ENCODE measurements at places on chromosomes 1 and 21.

DNA sequence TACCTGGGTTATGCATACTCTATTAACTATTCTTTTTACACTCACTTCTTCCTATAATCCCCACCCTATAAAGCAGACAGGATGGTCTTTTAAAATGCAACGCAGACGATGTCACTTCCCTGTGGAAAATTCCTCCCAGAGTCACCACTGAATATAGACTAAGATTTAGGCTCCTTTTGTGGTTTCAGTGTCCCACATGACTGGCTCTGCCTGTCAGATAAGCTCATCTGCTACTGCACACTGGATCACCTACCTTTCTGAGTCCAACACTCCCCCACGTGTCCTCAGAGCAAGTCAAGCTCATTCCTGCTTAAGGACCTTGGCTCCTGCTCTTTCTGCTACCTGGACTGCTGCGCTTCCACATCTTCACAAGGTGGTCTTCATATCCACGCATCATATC lies 73.0 kb upstream of the SIPA1L2 start:
- no peak for DNase-seq

DNA sequence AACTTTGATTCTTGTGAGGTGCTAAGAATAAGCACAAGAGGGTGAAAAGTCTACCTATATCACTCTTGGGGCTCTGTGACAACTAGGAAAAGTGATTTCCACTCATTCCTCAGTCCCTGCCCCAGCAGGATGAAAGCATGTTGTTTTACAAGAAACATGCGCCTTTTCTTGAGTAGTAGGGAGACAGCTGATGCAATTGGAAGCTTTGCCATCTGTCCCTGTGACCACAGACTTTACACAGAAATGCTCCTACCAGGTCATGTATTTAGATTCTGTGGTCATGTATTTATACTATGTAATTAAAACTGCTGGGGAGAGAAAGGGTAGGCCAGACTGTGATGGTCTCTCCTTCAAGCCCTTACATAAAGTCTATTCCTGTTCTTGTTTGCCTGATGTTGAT lies 445.5 kb downstream of the PTPRC start:
- DNase-seq: peak; percentile 19

DNA sequence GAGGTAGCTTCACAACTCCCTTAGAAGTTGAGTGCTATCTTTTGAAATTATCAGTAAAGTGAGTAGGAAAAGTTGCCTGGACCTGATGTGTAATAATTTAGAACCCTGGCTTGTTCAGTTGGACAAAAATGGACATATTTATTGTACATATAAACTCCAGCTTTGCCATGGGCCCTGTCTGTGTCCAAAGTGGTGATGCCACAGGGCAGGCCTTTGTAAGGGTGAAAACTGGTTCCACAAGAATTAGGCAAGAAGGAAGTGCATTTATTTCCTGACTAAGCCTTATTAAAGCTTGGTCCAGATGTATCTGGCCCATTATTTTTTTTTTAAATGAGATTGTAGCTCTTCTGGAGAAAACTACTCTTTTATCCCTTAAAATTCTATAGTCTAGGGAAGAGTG lies 47.9 kb downstream of the MACO1 start:
- no peak for DNase-seq

DNA sequence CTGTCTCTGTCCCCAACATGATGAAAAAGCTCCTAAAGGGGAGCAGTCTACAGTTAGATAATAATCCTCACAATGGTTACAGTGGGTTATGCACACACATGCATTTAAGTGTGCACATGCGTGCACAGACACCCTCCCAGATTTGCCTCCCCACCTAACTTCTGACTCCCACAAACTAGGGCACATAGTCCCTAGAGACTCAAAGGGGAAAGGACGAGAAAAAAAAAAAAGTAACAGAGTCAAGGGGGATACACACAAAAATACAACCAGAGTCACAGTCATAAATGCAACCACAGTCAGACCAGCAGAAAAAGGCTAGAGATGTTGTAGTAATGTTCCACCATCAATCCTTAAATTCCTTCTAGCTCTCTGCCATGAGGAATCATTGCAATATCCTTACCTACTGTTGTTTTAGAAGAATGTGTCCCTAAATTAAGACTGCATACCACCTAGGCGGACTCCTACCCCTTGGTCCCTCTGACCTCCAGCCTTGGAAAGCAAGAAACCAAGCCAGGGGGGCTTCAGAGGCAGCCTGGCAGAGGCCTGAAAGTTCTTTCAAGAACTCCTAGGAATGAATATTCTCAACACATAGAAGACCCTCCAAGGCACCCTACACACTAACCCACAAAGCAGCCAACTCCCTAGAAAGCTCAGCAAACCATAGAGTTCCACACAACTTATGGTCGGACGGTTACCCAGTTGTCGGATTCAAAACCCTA lies 1.3 kb downstream of the CRTC2 start:
- DNase-seq: no peak

DNA sequence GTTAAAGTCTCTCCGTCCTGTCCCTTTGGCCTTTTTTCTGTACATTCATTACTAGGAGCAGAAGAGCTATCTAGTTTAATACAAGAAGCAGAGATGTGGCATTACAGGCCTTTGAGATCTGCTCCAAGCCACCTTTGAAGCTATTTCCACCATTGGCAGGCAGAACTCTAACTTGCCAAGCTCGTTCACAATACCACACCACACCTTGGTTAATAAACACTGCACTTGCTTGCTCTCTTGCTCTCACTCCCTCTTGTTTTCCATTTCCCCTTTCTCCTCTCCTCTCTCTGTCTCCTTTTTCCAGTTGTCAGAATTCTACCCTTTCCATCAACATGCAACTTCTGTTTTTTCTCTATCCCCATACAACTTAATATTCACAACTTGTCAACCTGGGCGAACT lies 7.0 kb downstream of the SELE start:
- DNase-seq: no peak

- no peak for DNase-seq
Observed at GRCh38 chr1:117232531-117232930, 21.8 kb upstream of the VTCN1 start.

- no peak for DNase-seq
Observed at GRCh38 chr1:115545096-115545720, 96.6 kb upstream of the VANGL1 start.

- DNase-seq: no peak
Observed at GRCh38 chr21:36981049-36981391, 14.6 kb upstream of the HLCS start.

- DNase-seq: no peak
Observed at GRCh38 chr1:114345930-114346479, 165.0 kb downstream of the TRIM33 start.

GRCh38 chr1:62597281-62597680 lies at the start of gene ANGPTL3:
TSS of gene ANGPTL3 (plus strand) at chr1:62597520. CDS start at chr1:62597567, 47 bp downstream.
- no peak for DNase-seq

- no peak for DNase-seq
Observed at GRCh38 chr21:22490049-22490448, 1491.8 kb downstream of the NCAM2 start.

GRCh38 chr1:2786329-2787162 lies 14.9 kb downstream of the TTC34 start:
- peak; percentile 63 for DNase-seq

DNA sequence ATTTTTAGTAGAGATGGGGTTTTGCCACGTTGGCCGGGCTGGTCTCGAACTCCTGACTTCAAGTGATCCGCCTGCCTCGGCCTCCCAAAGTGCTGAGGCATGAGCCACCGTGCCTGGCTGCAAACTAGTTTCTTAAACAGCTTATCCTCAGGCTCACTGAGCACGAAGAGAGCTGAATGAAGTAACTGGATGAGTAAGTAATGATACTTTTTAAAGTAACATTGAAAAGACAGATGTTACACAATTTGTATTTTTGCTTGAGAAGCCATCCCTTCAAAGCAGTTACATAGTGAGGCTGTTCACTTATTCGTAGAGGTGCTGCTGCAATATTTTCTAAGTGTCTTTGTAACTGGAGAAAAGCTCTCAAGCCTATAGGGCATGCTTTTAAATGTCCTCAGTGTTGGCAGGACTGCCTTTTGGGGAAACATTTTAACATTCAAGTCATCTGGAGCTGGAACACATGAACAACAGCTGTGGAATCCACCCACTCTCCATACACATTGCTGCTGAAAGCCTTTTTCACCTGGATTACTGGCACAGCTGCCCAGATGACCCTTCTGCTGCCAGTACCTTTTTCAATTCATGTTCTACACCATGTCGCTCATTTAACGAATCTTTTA lies 2.7 kb upstream of the YBX1 start:
- DNase-seq: no peak

GRCh38 chr1:162020150-162020549 lies 3.5 kb downstream of the OLFML2B start:
- DNase-seq: no peak

DNA sequence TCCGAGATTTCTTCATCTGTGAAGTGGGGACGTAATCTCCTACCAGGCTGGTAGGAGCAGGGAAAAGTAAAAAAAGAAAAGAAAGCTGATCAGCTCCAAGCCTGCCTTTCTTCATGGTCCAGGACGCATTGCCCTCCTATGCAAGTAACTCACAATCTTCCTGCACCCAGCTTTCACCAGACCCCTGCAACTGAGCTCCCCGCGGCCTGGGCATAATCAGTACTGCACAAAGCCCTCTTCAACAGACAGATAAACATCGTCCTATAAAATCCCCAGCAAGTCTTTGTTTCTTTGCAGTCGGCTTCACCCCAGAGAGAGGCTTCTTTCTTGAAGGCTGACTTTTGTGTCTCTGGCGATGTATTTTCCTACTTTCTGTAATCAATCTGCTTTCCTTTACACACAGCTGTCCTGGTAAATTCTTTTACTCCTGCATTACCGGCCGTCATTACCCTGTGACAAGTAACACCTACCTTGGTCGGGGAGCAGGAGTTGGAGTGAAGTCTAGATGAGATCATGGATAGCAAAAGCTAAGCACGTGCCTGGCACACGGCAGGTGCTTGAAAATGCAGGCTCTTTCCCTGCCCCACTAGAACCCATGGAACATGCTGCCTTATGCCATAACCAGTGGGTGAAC lies 8.3 kb downstream of the PADI1 start:
- no peak for DNase-seq

- peak; percentile 70 for DNase-seq
Observed at GRCh38 chr1:9426291-9426711, 113.0 kb upstream of the SLC25A33 start.

DNA sequence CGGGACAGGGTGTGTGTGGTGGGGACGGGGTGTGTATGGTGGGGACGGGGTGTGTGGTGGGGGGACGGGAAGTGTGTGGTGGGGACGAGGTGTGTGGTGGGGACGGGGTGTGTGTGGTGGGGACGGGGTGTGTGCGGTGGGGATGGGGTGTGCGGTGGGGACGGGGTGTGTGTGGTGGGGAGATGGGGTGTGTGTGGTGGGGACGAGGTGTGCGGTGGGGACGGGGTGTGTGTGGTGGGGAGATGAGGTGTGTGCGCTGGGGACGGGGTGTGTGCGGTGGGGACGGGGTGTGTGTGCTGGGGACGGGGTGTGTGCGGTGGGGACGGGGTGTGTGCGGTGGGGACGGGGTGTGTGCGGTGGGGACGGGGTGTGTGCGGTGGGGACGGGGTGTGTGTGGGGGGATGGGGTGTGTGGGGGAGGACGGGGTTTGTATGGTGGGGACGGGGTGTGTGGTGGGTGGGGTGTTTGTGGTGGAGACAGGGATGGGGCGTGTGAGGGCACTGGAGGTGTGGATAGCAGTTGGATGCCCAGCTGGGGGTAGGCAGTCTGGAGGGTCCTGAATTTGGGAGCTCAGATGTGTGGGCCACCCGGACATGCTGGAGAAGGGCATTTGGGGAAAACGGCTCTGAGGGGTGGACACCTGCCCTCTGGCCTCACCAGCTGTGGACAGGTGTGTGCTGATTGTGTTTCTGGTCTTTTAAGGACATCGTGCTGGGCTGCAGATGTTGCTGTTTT lies 16.9 kb downstream of the IBA57 start:
- no peak for DNase-seq

GRCh38 chr1:19325368-19325957 lies 13.3 kb downstream of the SLC66A1 start:
- no peak for DNase-seq

DNA sequence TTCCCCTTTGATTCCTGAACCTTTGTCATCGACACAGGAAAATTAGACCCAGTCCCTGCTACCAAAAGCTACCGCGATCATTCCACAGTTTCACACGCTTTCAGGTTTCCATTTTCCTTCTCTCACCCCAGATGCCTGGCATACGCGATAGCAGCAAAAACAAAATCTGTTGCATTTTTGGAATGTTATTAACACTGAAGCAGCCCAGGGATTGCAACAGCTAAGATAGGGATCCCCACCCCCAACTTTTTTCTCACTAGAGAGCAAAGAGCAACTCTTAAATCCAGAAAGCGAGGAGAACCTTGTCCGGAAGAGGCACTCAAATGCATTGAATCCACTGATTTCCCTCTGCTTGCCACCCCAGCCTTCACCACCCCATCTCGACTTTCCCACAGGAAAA lies 8.9 kb downstream of the OVAAL start:
- no peak for DNase-seq

DNA sequence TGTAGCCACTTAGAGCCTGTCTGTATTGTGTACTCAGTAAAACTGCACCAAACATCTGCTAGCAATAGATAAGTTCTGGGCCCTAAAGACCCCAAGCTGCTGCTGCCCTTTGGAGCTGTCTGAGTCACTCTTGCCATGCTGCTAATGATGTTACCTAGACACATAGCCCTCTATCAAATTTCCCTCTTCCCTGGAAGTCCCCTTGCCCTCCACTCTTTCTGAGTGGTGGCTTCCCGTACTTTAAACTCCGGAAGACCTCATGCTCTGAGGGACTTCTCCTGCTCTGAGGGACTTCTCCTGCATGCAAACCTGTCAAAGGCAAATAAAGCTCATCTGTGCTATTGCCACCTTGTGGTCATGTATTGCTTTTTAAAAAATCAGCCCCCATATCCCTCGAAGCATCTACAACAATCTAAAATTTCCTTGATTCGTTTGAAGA lies 34.0 kb downstream of the FH start:
- DNase-seq: peak; percentile 6

GRCh38 chr1:6235296-6235677 lies 477 bp downstream of the ICMT start:
- DNase-seq: no peak

DNA sequence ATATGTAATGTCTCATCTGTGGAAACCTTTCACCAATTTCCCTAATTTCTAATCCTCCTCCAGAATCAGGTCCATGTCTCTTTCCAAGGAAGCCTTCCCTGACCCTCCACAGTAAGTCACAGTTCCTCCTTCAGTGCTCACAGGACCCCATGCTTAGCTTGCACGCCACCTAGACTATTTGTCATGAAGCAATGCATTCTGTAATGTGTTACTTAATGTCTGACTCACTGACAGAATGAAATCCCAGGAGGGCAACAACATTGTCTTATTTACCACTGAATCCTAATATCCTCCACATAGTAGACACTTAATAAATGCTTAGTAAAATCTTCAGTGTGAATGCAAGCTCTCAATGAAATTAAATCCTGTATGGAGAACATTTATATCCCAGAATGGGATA lies 245.9 kb upstream of the PLD5 start:
- no peak for DNase-seq

- DNase-seq: peak; percentile 35
Observed at GRCh38 chr1:8816831-8817411, 519 bp downstream of the RERE start.

- DNase-seq: no peak
Observed at GRCh38 chr1:18723701-18724411, 93.2 kb downstream of the PAX7 start.
